ENCODE measurements at places on chromosomes 12 and 14.
A peak's percentile ranks its signal among the peaks of the same experiment; 100 is the strongest.

DNA sequence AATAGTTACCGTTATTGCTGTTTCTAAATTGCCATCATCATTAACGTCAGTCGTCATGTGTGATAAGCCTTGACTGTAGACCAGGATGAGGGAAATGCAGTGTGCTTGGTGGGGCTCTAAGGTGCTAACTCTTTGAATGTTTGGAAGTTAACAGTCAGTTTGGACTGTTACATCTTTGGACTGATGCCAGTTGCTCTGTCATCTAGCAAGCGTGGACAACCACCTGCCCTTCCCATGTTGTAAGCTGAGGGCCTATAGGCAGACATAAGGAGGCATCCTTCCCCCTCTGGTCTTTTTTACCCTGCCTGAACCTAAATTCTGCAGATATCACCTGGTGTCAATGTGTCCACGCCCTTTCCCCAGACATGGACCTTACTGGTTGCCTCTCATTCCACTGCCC is 94.4 kb downstream of the PPP2R5C start:
- no peak for DNase-seq

DNA sequence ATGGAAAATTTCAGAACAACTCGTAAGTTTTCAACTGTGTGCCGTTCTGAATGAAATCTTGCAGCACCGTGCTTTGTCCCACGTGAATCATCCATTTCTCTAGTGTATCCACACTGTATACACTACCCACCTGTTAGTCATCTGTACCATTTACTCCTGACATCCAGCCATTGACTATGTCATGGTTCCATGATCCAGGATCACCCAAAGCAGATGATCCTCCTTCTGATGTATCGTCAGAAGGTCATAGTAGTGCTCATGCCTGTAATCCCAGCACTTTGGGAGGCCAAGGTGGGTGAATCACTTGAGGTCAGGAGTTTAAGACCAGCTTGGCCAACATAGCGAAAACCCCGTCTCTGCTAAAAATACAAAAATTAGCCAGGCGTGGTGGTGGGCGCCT is 122.9 kb downstream of the PPHLN1 start:
- DNase-seq: no peak

GRCh38 chr12:33111850-33112249 is 215.3 kb upstream of the PKP2 start:
- DNase-seq: no peak

GRCh38 chr14:24032727-24033418 is 18.9 kb upstream of the CARMIL3 start:
- DNase-seq: no peak

- no peak for DNase-seq
Measured at GRCh38 chr14:91649930-91650329, 82.0 kb downstream of the CATSPERB start.

GRCh38 chr12:33587784-33588712 is 148.4 kb upstream of the SYT10 start:
- DNase-seq: no peak

DNA sequence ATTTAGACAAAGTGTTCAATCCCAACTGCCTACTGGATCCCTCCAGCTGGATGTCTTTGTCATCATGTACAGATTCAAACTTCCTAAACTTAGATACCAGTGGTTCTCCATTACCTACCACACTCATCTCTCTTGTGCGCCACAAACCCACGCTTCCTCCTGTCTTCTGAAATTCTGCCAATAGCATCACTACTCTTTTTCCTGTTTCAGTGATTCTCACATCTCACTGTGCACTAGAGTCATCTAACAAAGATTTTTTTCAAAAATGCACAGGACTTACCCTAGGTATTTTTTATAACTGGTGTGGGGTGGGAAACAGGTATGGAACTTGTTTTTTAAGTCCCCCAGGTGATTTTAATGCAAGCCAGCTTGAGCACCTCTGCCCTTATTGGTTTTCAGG is 5.9 kb downstream of the PSMB5 start:
- DNase-seq: peak; percentile 12

GRCh38 chr14:100536721-100537445 is 50.3 kb downstream of the BEGAIN start:
- no peak for DNase-seq

DNA sequence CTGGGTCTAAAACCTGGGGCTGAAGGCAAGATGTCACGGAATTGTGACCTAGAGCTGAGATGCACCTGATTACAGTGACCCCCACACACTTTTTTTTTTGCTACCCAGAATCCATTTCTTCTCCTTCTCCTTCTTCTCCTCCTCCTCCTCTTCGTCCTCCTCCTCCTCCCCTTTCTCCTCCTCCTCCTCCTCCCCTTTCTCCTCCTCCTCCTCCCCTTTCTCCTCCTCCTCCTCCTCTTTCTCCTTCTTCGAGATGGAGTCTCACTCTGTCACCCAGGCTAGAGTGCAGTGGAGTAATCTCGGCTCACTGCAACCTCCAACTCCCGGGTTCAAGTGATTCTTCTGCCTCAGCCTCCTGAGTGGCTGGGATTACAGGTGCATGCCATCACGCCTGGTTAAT is 19.4 kb upstream of the FLVCR2 start:
- no peak for DNase-seq

DNA sequence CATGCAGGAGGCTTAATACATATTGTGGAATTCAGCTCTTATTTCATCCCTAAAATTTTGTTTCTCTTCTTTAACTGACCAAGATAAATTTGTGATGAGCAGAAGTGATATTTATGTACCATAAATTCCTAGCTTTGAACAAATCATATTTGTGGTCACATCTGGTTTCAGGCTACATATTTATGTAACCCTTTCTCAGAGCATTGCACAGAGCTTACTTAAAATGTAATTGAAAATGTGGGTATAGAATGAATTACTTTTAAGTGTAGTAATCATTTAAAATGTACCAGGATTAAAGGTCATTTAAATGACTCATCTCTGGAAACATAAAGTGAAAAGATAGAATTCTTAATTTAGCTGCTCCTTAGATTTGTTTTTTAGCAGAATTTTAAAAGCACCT is 129.9 kb upstream of the FRMD6 start:
- no peak for DNase-seq

GRCh38 chr12:5506821-5507231 is 74.9 kb downstream of the NTF3 start:
- no peak for DNase-seq

GRCh38 chr12:51922762-51923505 is 15.6 kb downstream of the ACVRL1 start:
- DNase-seq: no peak

DNA sequence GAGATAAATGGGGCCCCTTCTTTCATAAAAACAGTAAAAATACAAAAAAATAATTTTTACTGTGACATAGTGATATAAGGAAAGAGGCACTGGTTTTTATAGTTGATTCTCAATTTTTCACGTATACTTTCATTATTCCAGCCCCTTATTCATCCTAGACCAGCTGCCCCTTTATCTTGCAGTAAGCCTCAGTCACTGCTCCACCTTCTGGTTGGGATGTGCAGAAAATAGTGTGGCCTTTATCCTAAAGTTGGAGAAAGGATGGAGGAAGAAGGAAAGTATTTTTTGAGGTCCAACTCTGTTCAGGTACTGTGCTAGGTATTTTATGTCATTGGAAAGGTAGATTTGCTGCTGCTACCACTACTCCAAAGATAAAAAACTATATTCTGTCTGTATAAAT is 172.7 kb downstream of the ANO6 start:
- no peak for DNase-seq

- no peak for DNase-seq
Measured at GRCh38 chr14:100871234-100872186, 32.0 kb downstream of the RTL1 start.

DNA sequence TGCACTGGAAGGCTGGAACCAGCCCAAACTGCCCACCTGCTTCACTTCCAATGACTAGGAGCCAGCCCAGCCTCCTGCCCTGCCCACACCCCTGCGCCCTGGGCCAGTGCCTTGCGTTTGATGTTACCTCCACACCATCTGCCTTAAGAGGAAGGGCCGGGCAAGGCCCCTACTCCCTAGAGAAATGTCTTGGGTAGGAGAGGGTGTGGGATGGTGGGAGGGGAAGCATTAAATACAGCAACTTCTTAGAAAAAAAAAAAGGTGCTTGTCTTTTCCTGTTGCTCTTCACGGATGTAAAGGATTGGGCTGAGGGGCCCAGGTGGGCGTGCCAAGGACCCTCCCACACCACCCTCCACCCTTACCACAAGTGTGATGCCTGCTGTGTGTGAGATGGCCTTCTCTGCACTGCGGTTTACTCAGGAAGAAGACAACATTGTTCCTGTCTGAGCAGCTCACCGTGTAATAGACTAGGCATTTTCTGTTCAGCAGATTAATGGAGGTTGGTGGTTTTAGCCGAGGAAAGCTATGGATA is 99.9 kb downstream of the NINJ2 start:
- peak; percentile 53 for DNase-seq

DNA sequence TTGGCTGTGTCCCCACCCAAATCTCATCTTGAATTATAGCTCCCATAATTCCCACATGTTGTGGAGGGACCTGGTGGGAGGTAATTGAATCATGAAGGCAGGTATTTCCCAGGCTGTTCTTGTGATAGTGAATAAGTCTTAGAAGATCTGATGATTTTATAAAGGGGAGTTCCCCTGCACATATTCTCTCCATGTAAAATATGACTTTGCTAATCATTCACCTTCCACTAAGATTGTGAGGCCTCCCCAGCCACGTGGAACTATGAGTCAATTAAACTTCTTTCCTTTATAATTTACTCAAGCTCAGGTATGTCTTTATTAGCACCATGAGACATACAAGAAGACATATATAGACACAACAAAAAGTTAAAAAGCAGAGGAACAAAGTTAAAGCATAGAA is 120.0 kb downstream of the CPNE8 start:
- no peak for DNase-seq

DNA sequence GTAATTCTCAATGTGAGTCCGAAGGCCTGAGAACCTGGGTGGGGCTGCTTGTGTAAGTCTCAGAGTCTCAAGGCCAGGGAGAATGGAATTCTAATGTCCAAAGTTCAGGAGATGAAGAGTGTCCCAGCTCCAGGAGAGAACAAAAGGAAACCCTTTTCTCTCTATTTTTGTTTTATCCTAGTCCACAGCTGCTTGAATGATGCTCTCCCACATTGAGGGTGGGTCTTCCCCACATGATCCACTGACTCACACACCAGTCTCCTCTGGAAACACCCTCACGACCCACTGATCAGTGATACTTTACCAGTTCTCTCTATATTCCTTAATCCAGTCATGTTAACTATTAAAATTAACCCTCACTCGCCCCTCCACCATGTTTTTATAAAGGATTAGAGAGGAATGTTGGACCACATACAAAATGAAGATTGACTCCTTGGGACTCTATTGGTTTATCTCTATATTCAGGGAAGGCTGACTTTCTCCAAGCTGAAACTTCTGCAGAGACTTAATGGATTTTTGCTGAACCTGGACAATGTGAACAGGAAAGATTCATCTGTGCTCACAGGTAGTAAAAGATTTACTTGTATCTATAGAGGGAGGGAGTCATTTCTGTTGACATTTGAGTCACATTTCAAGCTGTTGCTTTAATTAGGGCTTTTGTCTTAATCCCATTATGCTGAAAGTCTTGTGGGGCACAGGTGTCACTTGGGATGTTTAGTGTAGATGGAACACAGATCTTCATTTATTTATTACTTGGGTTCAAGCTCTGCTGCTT is 1061.0 kb upstream of the TMEM132C start:
- DNase-seq: no peak

DNA sequence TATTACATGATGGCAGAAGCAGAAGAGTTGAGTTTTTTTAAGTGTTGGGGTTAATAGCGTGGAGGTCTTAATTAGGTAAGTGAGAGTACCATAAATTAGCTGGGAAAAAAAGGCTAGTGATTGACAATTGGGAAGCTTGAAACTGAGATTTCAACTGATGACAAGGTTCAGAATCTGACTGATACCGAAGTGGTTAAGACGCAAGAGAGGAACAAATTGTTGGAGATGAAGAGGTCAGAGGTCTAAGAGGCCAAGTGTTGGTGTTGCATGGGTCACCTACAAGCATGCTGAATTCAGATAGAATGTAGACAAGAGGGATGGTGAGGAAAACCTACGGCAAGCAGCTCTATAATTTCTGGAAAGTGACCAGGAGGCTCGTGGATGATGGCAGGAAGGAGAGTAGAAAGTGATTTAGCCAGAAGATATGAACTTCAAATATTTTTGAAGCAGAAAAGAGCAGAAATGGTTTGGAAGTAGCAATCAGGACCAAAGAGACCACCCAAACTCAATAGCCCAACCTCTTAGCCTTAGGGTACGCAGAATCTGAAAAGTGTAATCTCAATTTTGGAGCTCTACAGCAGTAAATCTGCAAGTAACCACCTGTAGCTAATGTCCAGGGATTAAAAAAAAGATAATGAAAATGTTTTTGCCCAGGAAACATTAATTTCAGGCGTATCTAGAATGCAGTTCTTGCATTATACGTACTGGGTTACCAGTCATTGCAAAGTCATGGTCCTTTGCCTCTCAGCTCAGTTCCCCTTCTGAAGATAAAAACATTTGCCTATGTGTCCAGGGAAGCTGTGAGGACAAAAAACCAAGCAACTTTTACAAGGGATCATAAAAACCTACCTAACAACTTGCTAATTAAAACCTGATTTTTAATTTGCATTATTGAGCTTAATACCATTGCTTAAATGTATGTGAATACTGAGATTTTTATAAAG is 1.7 kb upstream of the TMPO start:
- no peak for DNase-seq

DNA sequence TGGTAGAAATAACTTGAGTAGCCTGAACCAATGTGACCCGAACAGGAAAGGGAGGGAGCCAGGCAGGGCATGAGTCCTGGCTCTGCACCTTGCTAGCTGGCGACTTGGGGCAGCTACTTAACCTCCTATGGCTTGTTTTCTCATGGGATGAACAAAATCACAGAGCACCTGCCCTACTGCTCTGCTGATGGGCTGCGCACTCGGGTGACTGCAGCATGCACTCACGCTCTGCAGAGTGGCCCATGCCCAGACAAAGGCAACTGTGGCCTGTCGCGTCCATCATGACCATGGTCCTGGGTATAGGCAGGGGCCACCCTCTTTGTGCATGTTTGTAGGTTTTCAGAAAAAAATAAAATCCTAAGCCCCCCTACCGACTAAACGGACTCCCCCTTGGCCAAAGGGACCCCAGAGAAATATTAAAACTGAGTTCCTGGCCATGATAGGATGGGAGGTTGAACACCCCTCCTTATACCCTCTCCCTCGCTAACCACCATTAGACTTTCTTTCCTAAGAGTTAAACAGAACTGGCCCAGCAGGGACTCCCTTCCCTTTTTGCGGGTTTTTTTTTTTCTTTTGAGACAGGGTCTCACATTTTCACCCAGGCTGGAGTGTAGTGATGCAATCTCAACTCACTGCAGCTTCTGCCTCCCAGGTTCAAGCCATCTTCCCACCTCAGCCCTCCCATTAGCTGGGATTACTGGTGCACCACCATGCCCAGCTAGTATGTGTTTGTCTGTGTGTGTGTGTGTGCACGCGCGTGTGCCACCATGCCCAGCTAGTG is 32.5 kb downstream of the VWF start:
- no peak for DNase-seq

- DNase-seq: no peak
Measured at GRCh38 chr14:100807979-100808734, 17.8 kb upstream of the MEG3 start.

- DNase-seq: no peak
Measured at GRCh38 chr12:80353254-80353653, 90.8 kb upstream of the PTPRQ start.

Data from activated CD4-positive, alpha-beta T cell treated with anti-CD3 and anti-CD28 coated beads, Interleukin-2, amount 50 U/mL, for 4 hours (primary cell).